ENCODE measurements at places on chromosomes 7 and 10.
A peak's percentile ranks its signal among the peaks of the same experiment; 100 is the strongest.

DNA sequence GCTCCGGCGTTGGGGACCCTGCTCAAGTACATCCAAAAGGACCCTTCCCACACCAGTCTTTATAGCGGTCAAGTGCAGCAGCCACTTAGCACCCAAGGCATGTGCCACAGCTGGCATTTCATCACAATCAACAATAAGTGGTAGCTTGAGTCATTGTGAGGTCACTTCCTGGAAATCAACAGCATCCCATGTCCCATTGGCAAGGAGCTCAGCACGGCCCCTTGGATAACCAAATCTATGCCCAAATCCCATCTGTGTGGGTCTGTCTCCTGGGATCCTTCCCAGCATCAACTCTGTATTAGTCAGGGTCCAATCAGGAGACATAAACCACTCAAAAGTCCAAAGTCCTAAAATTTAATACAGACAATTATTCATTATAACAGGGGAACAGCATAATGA, 27.1 kb downstream of the MDH2 start:
- peak; percentile 27 for DNase-seq

GRCh38 chr7:157357129-157358040, 20.6 kb downstream of the DNAJB6 start:
- DNase-seq: no peak

DNA sequence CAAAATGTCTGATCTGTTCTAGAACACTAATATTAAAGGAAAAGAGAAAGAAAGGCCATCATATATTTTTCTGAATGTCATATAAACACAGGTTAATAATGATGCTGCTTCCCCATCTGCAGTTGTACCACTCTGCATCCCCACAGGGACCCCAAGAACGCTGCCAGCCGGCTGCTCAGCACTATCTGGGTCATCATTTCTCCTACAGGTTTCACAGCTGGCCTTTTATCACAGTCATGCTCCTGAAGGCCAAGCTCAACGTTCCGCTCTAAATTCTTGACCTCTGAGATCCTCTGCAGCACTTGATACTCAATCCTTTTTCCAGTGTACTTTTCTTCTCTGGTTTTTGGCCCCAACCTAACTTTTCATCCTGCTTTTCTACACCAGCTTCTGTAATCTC, 4.8 kb downstream of the IDI1 start:
- no peak for DNase-seq

DNA sequence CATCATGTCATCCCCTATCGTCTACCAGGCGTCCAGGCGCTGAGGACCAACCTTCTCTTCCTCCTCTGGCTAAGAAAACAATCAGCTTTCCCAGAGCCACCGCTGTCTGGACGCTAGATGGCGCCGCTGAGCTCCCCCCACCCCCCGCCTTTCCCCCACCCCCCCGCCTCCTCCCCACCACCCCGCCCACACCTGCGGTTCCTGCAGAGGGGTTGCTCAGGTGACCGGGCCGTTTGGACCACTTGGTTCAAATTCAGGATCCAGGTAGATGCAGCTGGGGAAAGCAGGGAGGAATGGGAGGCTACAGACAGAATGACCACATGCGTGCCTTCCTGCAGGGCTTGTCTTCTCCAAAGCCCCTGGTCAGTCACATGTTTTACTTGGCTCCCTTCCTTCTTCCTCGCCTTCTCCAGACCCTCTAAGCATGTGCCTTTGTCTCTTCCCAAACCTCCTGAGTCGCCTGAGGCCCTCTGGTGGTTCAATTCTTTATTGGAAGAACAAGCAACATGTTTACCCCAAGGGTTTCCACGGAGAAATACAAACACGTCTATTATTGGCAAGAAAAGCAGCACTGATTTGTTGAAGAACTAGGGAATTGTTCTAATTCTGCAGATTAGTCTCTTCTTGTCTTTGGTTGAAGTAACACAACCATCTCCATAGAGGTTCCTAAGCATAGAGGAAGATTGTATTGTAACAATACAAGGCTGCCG, 24.7 kb downstream of the AOC1 start:
- peak; percentile 63 for DNase-seq

- no peak for DNase-seq
Measured at GRCh38 chr10:26807532-26807931, 53.2 kb downstream of the ABI1 start.

- DNase-seq: peak; percentile 57
Measured at GRCh38 chr7:137454246-137454724, 110.8 kb upstream of the PTN start.

GRCh38 chr7:30968747-30969603, 5.2 kb downstream of the GHRHR start:
- DNase-seq: no peak

DNA sequence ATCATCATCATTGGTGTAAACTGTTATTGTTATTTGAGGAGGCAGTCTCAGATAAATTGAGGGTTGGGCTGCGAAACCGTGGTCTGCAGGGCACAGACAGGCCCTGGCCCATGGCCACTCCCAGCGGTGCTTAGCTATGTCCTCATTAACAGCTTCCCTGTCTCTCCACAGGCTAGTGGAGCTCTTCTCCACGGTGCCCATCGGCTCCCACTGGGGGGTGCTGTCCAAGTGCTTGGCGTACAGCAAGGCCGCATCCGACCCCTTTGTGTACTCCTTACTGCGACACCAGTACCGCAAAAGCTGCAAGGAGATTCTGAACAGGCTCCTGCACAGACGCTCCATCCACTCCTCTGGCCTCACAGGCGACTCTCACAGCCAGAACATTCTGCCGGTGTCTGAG, 21.6 kb downstream of the GPR26 start:
- DNase-seq: no peak

DNA sequence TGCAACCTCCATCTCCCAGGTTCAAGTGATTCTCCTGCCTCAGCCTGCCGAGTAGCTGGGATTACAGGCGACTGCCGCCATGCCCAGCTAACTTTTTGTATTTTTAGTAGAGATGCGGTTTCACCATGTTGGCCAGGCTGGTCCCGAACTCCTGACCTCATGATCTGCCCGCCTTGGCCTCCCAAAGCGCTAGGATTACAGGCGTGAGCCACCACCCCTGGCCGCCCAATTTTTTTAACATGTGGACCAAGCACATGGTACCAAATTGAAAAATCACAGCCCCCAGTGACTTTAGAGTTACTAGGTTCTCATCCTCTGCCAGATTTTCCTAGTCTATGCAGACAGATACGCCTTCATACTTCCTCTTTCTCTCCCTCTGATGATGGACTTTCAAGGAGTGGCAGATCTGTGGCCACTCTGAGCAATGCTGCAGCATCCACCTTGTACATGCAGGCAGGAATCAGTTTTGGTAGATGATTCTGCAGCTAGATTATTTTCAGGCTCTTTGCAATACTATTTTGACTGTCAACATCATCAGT, 34.0 kb upstream of the EZH2 start:
- no peak for DNase-seq

DNA sequence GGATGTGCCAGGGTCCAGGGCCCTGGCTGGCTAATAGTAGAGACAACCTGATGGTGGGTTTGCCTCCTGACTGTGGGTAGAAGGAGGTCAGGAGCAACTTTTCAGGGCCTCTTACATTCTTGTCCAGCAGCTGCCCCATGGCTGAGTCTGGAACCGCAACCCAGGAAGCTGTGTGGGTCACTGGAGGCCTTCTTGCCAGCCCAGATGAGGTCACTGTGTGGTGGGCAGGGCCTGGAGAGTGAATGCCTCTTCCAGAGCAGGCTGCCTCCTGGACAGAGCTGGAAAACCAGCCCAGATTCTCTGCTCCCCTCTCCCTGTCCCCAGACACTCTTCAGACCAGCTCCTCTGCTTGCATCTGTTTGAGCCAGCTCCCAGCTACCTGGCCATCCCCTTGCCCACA, 43.5 kb upstream of the LEP start:
- DNase-seq: no peak

- DNase-seq: peak; percentile 7
Measured at GRCh38 chr10:59748834-59749233, 4.4 kb downstream of the MRLN start.

DNA sequence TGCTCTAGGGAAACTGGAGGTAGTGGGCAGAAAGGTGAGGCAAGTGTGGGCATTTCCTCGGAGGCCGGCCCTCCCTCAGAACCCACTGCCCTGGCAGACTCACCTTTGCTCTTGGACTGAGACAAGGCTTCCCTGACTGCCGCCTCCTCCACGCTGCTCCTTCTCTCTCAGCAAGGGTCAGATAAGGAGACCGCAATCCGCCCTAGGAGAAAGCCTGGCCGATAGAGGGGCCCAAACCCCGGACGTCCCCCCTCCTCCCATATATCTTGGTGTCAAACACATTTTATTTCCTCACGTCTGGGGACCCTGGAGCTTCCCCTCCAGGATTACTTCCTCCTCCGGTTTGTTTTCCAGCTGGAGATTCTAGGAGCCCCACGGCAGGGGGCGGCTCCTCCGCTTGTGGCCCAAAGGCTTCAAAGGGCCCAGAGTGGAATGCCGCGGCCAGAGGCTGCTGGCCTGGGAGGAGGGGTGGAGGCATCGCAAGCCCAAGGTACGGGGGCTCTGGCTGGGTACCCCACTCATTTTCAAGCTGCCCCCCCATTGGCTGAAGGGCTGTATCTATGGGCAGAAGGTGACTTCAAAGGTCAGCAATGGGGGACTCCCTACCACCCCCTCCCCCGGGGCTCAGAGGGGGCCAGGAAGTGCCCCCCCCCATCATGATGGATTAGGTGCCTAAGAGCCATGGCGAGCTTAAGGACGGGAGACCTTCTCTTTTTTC, 31.7 kb upstream of the LBX1 start:
- DNase-seq: no peak

All from MCF 10A (cell line).